T-helper 1 cell (primary cell): ENCODE measurements at places on chromosomes 7 and 10.

DNA sequence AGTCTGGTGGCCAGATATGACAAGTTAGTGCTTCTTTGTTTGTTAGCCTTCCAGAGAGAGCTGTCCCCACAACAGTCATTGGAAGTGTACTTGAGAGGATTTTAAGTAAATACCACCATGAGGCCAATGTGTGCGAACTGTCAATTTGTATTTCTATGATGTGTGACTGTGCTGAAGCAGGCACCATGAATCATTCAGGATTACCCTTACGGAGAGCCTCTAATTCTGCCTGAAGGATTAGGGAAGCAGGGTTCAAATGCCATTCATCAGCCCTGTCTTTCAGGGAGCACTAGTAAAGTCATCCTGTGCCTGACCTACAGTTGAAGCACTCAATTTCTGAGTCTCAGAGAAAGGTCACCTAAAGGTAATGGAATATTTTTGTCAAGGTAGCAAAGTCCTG is 109.3 kb downstream of the GATA3 start:
- no peak for DNase-seq

DNA sequence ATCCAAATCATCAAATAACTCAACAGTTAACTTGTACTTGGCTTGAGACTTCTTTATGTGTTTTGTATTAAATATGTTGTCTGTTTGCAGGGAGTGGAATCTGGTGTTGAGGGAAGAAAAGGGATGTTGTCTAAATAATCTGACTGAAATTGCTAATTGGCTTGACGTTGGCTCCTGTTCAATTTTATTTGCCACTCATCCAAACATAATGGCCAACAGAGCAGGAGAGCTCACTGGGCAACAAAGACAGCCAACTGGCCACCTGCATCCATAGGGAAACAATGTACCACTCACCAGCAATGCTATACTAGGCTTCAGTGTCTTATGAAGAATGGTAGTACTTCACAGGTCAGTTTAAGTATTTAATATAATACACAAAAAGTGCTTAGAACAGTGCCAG is 80.5 kb downstream of the FAM13C start:
- no peak for DNase-seq

GRCh38 chr7:4663239-4664018 is 18.7 kb upstream of the FOXK1 start:
- DNase-seq: no peak

GRCh38 chr7:106770191-106770590 is 94.9 kb upstream of the PIK3CG start:
- DNase-seq: no peak

DNA sequence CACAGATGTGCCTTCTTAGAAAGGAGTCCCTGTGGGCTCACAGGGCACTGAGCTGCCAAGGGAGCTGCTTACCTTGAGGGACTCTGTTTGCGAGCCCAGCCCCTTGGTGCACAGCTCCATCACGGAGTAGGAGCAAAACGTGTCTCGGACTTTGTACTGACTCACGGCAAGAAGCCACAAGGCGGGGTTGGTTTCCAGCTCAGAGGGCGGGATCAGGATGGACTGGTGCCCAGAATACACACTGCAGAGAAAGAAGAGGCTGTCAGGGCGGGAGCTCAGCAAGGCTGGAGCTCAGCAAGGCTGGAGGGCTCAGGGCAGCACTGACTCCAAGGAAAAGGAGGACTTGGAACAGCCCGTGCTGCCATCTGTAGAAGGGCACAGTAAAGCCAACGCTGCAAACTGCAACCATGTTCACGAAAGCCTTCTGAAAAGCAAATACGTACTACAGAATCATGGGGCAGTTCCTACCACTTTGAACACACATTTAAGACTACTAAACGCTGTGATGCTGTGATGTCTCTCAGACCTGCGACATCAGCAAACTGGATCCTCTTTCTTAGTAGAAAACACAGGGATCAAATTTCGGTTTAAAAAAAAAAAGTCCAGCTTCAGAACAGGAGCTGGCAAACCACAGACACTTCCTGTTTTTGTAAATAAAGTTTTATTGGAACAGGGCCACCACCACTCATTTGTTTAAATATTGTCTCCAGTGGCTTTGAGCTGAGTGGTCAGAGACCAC is 194.3 kb downstream of the ZMYND11 start:
- no peak for DNase-seq

GRCh38 chr7:30040938-30041337 is 12.7 kb downstream of the PLEKHA8 start:
- DNase-seq: no peak

- no peak for DNase-seq
Observed at GRCh38 chr10:94042001-94042833, 48.5 kb downstream of the PLCE1 start.

- DNase-seq: no peak
Observed at GRCh38 chr10:2342206-2342605, 604.9 kb upstream of the ADARB2 start.

GRCh38 chr7:46215987-46216567 is 295.0 kb upstream of the IGFBP3 start:
- no peak for DNase-seq

GRCh38 chr10:85459906-85460305 is 906.7 kb downstream of the GRID1 start:
- DNase-seq: no peak

DNA sequence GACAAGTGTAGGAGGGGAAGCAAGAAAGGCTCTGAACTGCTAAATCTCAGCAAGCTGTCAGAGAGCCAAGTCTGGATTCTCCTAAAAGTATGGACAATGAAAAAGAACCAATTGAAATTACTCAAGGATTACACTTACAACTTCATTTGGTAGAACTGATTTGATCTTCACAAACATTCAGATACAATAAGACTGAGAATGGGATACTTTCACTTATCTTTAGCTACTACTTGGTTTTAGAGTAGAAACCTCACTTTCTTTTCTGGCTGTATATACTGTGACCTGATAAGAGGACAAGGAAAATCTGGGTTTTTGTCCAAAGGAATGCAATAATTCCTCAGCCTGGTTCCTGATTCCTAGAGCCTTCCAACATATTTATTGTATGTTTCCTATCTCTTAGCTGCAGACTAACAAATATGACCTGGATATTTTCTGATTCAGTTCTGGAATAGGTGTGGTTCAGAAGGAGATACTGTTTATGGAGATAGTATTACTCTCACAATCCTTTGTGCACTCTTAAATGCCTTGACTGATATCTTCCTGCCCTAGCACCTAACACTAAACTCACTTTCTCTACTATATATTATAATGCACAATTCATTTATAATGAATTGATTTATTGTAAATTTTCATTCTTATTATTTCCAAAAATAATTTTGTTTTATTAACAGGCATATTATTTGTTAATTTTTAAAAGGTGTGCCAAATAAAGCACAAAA is 7.3 kb downstream of the SEMA3A start:
- DNase-seq: no peak

DNA sequence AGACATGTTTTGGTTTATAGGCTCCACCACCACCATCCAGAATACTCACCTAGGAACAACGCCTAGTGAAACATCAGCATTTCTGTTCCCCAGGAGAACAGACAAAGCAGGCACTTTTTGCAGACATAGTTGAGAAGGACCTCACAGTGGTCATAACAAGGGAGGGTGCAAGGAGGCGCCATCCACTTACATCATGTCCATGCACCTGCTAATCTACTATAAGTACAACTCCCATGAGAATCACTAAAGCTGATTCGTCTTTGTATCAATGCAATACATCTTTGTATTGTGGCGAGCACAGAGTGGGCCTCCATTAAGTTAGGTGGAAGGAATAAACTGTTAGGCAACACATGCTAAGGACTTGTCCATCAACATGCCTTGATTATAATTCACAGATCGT is 207.1 kb downstream of the KCNMA1 start:
- DNase-seq: no peak

GRCh38 chr10:498760-499435 is 190.6 kb downstream of the DIP2C start:
- no peak for DNase-seq

- DNase-seq: no peak
Observed at GRCh38 chr7:6227294-6227846, 45.1 kb downstream of the CYTH3 start.

GRCh38 chr7:130092598-130092997 is 22.3 kb downstream of the KLHDC10 start:
- no peak for DNase-seq

- DNase-seq: peak; percentile 47
Observed at GRCh38 chr10:62054830-62055229, 153.3 kb downstream of the ARID5B start.

DNA sequence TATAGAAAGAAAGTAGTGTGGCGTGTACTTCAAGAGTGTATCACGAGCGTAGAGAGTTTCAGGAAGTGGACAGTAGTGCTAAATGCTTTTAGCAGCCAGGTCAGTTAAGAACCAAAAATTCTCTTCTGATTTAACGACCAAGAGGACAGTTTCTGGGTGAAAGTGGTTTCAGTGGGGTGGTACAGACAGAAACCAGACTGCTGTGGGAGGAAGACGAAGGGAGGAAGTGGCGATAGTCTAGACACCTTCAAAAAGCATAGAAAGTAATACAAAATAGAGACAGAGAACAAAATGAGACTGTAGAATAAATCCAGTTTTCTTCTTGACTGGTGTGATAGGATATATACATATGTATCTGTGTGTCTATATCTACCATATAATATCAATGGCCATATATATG is 93.5 kb downstream of the MBL2 start:
- no peak for DNase-seq

- DNase-seq: no peak
Observed at GRCh38 chr10:59126261-59126660, 50.2 kb upstream of the PHYHIPL start.

- DNase-seq: no peak
Observed at GRCh38 chr10:121236621-121237020, 361.6 kb downstream of the FGFR2 start.

GRCh38 chr10:112802411-112803022 is 147.5 kb upstream of the TCF7L2 start:
- no peak for DNase-seq

DNA sequence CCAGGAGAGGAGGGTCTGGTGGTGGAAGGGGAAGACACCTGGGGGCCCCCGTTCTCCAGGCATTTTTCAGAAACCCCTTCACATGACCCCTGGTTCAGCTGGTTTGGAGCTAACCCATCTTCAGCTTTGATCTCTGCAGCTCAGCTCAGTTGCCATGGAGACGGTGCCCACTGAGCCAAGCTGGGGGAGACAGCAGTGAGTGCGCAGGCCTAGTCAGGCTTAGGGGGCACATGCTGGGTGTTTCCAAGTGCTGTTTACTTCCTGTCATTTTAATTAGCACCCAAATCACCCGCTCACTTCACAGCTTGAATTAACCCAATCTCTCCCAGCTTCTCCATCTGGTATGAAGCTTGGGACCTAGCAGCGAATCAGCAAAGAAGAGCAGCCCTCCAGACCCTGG is 9.0 kb downstream of the SPOCK2 start:
- DNase-seq: no peak

- no peak for DNase-seq
Observed at GRCh38 chr10:49243610-49244283, 55.2 kb upstream of the C10orf71 start.

DNA sequence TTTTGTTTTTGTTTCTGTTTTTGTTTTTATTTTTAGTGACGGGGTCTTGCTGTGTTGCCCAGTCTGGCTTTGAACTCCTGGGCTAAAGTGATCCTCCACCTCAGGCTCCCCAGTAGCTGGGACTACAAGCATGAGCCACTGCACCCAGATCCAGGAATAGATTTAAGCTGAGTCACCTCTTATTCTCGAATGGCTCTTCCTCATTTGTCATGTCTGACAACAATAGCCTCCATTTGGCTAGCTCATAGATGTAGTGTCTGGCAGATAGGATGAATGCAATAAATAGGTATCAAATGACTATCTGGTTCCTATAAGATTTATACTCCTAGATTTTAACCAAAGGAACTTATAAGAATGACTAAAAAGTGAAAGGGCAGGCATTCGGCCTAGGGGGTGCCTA is 172.9 kb downstream of the TMEM26 start:
- DNase-seq: no peak

- no peak for DNase-seq
Observed at GRCh38 chr7:50834031-50834535, 51.4 kb upstream of the GRB10 start.

DNA sequence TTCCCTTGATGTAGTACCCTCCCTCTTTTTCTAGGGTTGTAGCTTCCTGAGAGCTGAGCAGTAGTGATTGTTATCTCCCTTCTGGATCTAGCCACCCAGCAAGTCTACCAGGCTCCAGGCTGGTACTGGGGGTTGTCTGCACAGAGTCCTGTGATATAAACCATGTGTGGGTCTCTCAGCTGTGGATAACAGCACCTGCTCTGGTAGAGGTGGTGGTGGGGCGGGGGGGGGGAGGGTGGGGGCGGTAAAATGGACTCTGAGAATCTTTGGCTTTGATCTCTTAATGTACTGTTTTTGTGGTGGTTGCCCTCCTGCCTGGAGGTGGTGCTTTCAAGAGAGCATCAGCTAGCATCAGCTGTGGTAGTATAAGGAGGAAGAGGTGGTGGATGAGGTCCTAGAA is 302.0 kb upstream of the CHRM2 start:
- no peak for DNase-seq

GRCh38 chr10:118173296-118173695 is 126.6 kb upstream of the RAB11FIP2 start:
- DNase-seq: no peak

DNA sequence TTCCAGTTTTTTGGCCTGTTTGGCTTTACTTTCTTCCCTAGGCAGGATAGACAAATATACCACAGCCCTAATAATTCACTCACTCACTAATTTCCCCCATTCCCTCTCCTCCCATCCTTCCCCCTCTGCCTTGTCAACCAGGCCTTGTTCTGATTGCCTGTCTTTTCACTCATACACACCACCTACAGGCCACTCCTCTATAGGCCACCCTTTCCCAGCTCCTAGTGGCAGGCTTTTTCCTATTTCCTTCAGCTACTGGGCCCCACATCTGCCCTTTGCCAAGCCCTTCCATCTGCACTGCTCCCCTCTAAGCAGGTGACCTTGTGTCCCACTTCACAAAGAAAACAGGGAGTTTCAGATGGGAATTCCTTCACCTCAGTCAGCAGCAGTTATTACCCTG is 59.8 kb upstream of the MSRB2 start:
- DNase-seq: no peak

- DNase-seq: peak; percentile 63
Observed at GRCh38 chr10:22652988-22653481, 61.3 kb downstream of the PIP4K2A start.
